ENCODE measurements at places on chromosomes 2 and 18.

DNA sequence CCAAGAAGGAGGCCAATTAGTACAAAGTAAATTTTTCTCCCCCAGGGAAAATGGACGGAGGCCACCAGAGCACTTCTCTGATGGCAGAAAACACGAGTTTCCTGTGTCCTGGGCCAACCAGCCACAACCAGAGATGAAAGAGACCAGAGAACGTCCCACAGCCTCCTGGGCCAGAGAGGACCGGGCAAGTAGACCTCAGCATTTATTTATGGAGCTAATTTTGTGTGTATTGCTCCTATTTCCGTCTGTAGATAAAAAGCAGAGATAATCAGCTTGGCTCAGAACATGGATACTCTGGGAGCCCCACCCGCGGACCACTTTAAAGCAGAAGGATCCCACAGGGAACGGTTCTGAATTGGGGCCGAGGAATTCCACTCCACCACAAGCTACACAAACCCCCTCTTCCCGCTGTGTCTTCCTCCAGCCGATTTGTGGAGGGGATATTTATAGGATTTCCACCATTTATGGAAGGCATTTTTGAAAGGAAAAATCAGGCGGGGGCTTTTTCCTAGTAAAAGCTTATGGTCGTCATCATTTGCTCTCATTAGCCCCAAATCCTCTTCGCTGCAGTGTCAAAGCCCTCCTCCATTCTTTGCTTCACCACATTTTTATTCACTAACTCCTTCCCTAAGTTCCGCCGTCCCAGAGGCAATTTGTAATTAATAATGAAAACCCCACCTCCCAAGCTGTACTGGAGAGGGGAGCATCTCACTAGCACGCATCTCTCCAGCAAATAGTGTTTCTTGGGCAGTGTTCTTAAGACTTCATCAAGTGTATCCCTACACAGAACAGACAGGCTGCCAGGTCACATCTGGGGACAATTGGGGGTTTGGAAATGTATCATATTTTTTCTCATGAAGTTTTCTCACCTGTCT, 43.7 kb upstream of the TWIST2 start:
- no peak for DNase-seq

GRCh38 chr2:101002562-101003277, 631 bp downstream of the RPL31 start:
- DNase-seq = no peak

DNA sequence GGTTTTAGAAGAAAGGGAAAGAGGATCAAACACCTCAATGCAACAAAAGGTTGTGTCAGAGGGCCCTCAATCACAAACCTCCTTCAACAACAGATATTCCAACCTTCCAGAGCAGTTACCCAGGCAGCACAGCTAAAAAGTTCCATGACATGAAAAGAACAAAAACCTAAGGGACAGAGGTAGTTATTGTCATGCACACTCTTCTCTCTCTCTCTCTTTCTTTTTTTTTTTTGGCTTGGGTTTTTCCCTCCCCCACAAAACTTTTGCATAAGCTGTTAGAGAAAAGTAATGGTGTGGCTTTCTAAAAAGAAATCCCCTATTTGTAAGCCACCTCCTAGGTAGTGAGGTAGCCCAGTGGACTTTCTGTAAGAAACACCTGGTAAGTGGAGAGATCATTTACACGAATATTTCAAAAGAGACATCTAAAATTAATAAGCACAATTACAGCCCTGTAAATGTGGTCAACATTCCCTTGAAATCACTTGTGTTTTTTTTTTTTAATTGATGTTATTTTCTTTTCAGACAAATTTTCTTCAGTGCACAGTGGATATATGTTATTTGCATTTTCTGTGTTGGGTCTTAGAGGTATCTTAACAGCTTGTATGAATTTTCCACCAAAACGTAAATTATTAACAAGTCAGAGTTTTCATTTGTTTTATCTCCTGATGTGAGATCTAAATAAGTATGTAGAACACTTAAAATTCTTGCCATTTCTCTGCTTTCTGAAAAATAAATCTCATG, 48.4 kb downstream of the ZEB2 start:
- DNase-seq = no peak

GRCh38 chr18:48804856-48805610, 145.7 kb downstream of the SMAD7 start:
- DNase-seq = no peak

DNA sequence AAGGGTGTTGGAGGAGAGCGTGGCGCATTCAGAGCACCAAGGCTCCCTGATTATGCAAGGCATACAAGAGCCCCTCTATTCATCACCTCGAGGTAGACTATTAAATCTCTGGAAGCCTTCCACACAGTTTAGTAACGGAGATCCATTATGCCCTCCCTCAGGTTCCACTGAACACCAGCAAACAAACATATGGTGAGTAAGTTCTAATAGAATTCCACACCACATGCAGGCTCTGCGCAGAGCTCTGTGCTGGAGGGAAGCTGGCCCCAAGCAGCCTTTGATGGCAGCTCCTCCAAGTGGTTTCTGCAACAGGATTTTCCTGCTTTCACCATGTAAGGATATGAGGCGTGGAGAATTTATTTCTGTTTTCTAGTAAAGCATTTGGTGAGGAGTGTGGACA, 238.6 kb downstream of the C1D start:
- no peak for DNase-seq

DNA sequence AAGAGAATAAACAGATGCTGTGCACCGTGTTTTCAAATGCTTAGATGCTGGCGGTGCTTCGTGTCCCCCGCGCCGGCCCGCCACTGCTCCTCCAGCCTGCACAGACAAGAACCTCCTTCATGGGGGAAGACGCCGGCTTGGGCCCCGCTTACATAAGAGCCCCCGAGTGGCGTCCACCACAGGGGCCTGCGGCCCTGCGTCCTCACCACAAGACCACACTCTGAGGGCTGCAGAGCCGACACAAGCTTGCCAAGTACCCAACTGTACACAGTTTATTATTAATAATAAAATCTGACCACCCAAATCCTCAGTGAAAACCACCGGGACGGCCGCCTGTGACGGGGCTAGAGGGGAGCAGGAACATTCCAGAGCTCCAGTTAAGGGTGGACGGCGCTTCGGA, 232.2 kb downstream of the HDAC4 start:
- no peak for DNase-seq

- DNase-seq = no peak
Measured at GRCh38 chr2:126107883-126108282, 548.1 kb upstream of the GYPC start.

GRCh38 chr2:26164641-26165211, 8.2 kb upstream of the GAREM2 start:
- DNase-seq = no peak

DNA sequence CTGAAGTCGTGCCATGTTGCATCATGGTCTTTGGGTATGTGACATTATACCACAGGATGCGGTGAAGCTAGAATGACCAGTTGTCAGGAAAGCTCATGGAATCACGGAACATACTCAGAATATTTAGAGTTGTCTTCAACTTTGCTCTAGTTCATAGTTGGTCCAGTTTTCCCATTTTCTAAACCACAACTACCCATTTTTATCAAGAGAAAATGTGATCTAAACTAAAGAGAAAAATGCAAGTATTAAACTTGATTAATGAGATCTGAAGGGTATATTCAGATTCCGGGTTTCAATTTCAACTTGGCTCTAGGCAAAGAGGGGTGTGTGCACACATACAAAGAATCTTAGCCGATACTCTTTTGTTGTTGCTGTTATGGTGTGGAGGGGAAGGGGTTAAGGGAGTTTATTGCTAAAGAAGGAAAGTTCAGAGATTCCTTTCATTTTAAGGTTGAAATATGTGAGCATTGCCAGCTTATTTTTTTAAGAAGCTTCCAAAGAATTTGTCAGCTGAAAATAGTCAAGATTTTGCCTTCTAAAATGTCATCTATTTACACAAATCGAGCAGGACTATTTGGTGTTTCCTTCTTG, 516.6 kb upstream of the ZEB2 start:
- DNase-seq = no peak

DNA sequence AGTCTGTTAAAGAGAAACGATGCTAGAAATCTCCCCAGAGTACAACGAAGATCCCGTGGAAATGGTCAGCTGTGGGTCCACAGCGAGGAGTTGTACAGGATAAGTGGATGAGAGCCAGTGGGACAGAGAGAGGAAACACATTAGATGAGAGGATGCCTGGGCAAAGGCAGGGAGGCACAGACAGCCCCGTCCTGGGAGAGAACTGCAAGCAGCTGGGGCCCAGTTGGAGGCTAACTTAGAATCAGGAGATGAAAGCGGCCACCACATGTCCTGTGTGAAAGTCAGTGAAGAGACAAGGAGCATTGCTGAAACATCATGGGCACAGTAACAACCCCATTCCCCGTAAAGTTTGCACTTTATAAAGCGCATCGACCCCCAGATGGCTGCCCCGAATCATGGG, 157.5 kb downstream of the RAPGEF4 start:
- DNase-seq = no peak

DNA sequence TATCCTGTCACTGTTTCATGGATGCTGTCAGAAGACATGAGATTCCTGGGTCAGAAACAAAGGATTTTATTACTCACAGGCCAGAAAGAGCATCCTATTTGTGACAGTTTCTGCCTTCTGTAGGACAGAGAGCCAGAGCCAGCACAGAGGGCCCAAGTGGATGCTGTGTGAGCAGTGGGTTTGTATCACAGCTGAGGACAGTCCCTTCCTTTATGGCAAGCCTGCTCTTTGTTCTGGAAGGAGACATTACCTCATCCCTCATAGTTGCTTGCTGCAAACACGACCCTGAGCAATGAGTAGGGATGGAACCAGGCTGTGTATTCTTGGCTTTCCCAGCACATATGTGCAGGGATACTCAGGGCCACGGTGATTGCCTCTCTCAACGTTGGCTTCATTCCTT, 41.6 kb downstream of the ARHGEF4 start:
- DNase-seq = no peak

GRCh38 chr2:45177870-45178269, 168.6 kb upstream of the SIX2 start:
- DNase-seq = no peak

DNA sequence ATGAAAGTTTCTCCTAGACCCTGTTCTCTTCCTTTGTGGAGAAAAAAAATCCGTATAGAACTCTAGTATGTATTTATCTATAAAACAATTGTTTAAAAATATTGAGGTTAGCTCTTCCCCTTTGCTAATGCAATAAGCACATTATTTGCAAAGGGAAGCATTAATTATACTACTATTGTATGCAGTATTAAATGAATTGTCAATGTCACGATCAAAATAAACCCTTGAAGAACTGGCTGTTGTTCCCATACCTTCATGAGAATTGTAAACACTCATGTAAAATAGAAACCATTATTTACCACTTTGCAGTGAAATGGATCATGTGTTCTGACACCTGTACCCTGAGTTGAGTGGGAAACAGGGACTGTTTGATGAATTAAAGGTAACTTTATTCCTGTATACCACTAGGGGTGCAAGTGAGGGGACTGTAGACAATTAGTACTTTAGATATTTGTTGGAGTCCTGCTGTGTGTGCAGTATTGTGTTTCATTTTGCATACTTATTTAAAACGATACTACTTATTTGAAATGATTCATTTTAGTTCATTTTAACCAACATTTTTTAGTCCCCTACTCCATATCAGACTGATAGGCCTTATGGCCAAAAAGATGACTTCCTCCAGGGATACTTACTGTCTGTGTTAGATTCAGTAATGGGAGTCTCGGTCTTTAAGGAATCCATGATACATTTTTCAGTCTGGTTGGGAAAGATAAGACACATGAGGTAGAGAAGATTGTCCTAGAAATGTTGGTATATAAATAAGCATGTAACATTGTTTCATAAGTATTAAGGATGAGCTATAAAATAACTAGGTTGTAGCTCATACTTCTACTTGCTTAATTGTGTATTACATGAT, 7.9 kb downstream of the PKP4 start:
- no peak for DNase-seq

GRCh38 chr18:7741640-7742039, 174.5 kb downstream of the PTPRM start:
- no peak for DNase-seq

GRCh38 chr2:160124571-160124970, 62.2 kb upstream of the PLA2R1 start:
- no peak for DNase-seq

DNA sequence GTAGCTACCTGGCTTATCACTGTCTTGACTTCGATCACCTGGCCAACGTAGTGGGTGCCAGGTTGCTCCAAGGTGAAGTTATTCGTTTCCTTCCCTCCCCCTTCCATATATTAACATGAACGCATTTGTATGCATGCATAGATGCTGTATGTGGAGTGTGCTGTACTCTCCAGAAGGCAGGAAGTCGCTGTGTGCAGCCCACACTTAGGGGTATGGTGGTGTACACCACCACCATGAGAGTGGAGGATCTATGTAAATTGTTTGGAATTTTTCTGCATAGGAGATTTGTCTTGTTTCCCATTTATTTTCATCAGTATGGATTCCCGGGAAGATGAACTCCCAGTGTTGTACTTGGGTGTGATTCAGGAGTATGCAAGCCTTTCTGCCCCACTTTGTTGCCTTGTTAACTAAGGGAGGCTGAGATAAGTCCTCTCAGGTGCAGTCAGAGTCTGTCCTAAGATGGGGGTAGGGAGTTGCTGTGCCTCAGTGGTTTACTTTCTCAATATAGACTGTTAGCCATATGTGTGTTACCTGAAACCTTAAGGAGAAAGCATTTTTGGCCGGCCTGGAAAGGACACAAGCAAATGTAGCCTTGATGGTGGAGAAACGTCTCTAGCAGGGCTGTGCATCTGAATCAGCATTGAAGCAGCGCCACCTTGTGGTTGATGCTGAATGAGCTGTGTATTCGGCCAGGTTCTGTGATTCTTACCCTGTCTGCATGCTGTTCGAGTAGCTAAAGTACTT, 149.8 kb downstream of the TANC1 start:
- peak; percentile 36 for DNase-seq

- no peak for DNase-seq
Measured at GRCh38 chr18:28740575-28740974, 563.6 kb upstream of the CDH2 start.

DNA sequence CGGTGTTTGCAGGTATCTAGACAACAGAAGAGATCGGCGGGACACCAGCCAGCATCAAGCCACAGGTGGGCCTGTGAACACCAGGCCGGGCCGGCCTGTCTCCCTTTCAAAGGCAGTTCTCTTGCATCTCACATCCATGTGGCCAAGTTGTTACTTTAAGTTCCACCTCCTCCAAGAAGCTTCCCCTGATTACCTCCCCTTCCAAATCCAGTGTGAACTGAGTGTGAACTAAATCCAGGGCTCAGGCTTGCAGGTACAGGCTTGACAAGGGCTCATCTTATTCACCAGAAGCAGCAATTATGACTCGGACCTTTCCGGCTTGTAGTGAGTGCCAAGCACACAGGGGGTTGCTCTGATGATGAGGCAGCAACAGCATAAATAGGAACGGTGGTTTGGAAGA, 3.9 kb downstream of the CRACDL start:
- DNase-seq = no peak

GRCh38 chr18:75003039-75003438, 205.9 kb downstream of the PTGR3 start:
- DNase-seq = no peak

DNA sequence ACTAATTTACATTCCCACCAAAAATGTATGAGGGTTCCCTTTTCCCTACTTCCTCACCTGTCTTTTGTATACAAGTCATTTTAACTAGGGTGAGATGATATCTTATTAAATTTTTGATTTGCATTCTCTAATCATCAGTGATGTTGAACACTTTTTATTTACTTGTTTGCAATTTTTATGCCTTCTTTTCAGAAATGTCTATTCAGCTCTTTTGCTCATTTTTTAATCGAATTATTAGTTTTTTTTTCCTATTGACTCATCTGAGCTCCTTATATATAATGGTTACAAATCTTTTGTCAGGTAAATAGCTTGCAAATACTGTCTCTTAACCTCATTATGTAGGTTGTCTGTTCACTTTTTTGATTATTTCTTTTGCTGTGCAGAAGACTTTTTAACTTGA, 269.4 kb downstream of the CDH19 start:
- DNase-seq = no peak

GRCh38 chr2:191230174-191230573, 15.0 kb upstream of the MYO1B start:
- no peak for DNase-seq
